ENCODE measurements at places on chromosomes 7 and 10. TPM values are rescaled to one million over a fixed set of nuclear protein-coding genes. Genes with fewer than 3 reads are reported as not detected.
A peak's percentile ranks its signal among the peaks of the same experiment; 100 is the strongest.

RAMP3 gene
- total RNA-seq: 62.0 TPM

EIF4EBP2 gene
- 116 TPM for total RNA-seq

TMEM254 gene
- total RNA-seq: 3.4 TPM

MNX1 gene
- not detected for total RNA-seq

GRCh38 chr10:14971867-14972448, 12.8 kb downstream of the MEIG1 start:
- H3K4me1 ChIP-seq: no peaks in the 10 kb centered on the region
- no peak overlapping the region for H3K4me3 ChIP-seq
- H3K36me3 ChIP-seq: no peaks in the 10 kb centered on the region

GRCh38 chr10:100625816-100626215, 90.1 kb downstream of the HIF1AN start:
- no peaks in the 10 kb centered on the region for H3K4me1 ChIP-seq
- no peak overlapping the region for H3K4me3 ChIP-seq
- no peak for DNase-seq
- H3K36me3 ChIP-seq: no peaks in the 10 kb centered on the region
- H3K27me3 ChIP-seq: peaks cover 11% of the 10 kb centered on the region
- H3K27ac ChIP-seq: no peak overlapping the region

GRCh38 chr10:78047314-78047891, 13.7 kb downstream of the RPS24 start:
- no peaks in the 10 kb centered on the region for H3K27me3 ChIP-seq
- DNase-seq: peak; percentile 92
- H3K4me3 ChIP-seq: no peak overlapping the region
- H3K27ac ChIP-seq: no peak overlapping the region

GRCh38 chr7:132544999-132545398, 31.3 kb downstream of the PLXNA4 start:
- no peaks in the 10 kb centered on the region for H3K27me3 ChIP-seq
- no peak for DNase-seq
- H3K36me3 ChIP-seq: no peaks in the 10 kb centered on the region
- H3K4me1 ChIP-seq: no peaks in the 10 kb centered on the region

- no peak overlapping the region for H3K4me3 ChIP-seq
- no peaks in the 10 kb centered on the region for H3K4me1 ChIP-seq
- DNase-seq: no peak
- no peaks in the 10 kb centered on the region for H3K27me3 ChIP-seq
- peaks cover 5% of the 10 kb centered on the region for H3K36me3 ChIP-seq
- H3K27ac ChIP-seq: no peak overlapping the region
Measured at GRCh38 chr7:156684661-156685060, 44.1 kb downstream of the RNF32 start.

- no peaks in the 10 kb centered on the region for H3K27me3 ChIP-seq
- DNase-seq: peak; percentile 62
- no peak overlapping the region for H3K4me3 ChIP-seq
- H3K36me3 ChIP-seq: no peaks in the 10 kb centered on the region
- no peaks in the 10 kb centered on the region for H3K4me1 ChIP-seq
Measured at GRCh38 chr7:105353752-105354328, 34.9 kb downstream of the SRPK2 start.

DNA sequence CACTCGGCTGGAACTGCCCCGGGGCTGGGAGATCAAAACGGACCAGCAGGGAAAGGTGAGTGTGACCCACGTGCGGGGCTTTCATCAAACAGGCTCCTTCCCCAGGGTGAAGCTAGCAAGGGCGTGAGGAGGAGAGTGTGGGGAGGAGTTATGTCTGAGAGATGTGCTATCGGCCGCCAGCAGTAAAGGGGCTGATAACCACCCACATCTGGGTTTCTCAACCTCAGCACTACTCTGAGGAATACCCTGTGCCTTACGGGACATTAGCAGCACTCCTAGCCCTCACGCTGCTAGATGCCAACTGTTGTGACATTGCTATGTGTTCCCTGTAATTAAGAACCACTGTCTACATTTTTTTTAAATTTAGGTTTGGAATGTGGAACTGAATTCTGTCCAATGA, 113.9 kb upstream of the STK17A start:
- DNase-seq: no peak
- no peak overlapping the region for H3K4me3 ChIP-seq
- H3K36me3 ChIP-seq: no peaks in the 10 kb centered on the region
- no peaks in the 10 kb centered on the region for H3K4me1 ChIP-seq
- H3K27ac ChIP-seq: no peak overlapping the region

DNA sequence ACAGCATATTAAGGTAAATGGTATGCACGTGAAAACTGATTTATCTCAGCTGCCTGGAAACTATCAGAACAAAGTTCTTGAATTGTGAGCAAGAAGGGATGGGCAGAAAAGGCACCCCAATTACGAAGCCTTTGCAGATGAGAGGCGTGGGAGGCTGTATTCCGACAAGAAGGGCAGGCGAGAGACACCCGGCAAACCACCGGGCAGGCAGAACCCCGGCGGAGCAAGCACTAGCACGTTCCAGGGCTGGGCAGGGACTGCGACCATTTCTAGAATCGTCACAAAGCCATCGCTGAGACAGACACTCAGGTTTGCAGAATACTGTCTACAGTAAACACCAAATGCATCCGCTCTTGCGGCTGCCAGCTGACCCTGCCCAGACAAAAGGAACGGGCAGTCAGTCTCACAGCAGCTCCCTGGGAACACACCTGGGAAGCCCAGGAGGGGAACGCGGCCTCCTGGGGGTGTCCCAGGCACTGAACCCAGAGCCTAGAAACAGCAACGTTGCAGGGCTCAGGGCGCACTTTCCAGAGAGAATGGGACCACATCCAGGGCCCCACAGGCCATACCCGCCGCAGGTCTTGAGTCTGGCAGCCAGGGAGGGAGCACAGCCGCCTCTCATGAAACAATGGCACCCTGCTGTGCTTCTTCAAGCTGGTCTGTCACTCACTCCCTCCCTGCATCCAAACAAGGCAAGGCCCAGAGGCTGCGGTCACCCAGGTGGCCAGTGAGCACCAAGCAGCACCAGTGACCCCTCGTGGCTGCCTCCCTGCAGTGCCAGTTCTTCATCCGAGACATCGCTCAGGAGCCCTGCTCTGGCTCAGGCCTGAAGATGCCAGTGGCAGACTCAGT, 261.9 kb downstream of the PTPRN2 start:
- no peaks in the 10 kb centered on the region for H3K27me3 ChIP-seq
- no peak overlapping the region for H3K4me3 ChIP-seq
- no peak overlapping the region for H3K27ac ChIP-seq
- H3K36me3 ChIP-seq: no peaks in the 10 kb centered on the region
- DNase-seq: peak; percentile 38
- no peaks in the 10 kb centered on the region for H3K4me1 ChIP-seq

DNA sequence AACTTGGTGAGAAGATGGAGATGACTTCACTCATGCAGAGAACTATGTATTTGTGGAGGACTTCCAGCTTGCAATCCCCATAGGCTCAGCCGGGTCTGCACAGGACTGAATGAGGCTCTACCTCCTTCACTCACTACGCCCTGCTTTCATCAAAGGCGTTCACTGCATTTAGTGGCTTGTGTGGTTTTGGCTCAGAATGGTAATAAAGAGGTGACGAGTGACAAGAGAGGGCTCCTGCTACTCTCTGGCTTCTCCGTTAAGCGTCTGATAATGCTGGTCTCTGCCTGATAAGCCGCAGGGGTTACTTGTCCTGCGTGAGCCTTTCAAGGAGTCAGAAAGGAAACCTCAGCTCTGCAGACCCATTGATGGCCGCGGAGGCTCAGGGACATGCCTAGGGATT, 343.4 kb downstream of the PRPF18 start:
- H3K4me3 ChIP-seq: no peak overlapping the region
- no peak overlapping the region for H3K27ac ChIP-seq
- DNase-seq: no peak
- H3K27me3 ChIP-seq: no peaks in the 10 kb centered on the region
- H3K36me3 ChIP-seq: no peaks in the 10 kb centered on the region

GRCh38 chr10:24209946-24210491, 1.1 kb downstream of the KIAA1217 start:
- no peak for DNase-seq
- H3K4me1 ChIP-seq: no peaks in the 10 kb centered on the region
- peak overlapping the region; percentile 57 for H3K4me3 ChIP-seq
- H3K27me3 ChIP-seq: no peaks in the 10 kb centered on the region

DNA sequence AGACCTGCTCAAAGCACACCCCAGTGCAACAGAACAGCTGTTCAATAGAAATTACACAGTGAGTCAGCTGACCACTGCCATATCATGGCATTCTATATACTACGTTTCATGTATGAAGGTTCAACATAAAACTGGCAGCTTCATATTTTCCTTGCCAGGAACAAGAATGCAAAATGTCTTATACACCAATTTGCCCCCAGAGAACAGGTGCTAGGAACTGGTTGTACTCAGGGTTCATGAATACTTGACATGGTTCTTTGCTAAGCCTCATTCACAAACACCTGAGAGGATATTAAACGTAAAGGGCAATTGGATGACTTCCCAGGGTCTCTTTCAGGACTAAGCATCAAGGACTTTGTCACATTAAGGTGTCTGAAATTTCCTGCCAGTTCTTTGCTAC, 6.9 kb downstream of the MYOF start:
- H3K4me3 ChIP-seq: no peak overlapping the region
- no peak overlapping the region for H3K27ac ChIP-seq
